ENCODE measurements at places on chromosomes 1 and 21.

- no peak for DNase-seq
Observed at GRCh38 chr1:246661451-246661850, 62.8 kb upstream of the SCCPDH start.

GRCh38 chr1:31501505-31501904 is 74.8 kb upstream of the TINAGL1 start:
- DNase-seq = no peak

DNA sequence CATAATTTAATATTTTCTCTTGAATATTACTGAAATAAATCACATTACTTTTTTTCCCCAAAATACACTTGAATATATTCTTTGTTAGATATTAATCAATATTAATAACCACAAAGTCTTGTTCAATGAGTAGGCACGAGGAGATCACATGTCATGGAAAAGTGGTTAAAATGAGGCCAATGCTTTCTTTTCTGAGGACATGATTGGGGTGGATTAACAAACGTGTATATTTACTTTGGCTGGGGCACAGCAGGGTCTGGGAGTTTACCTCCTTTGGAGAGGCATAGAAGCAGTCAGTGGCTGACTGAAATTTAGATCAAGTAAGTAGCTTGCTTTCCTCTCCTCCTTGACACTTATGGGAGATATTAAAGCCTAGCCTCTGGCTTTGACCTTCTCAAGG is 664.3 kb upstream of the B3GALT2 start:
- peak; percentile 5 for DNase-seq

GRCh38 chr1:61253059-61253735 is 170.8 kb downstream of the NFIA start:
- no peak for DNase-seq

DNA sequence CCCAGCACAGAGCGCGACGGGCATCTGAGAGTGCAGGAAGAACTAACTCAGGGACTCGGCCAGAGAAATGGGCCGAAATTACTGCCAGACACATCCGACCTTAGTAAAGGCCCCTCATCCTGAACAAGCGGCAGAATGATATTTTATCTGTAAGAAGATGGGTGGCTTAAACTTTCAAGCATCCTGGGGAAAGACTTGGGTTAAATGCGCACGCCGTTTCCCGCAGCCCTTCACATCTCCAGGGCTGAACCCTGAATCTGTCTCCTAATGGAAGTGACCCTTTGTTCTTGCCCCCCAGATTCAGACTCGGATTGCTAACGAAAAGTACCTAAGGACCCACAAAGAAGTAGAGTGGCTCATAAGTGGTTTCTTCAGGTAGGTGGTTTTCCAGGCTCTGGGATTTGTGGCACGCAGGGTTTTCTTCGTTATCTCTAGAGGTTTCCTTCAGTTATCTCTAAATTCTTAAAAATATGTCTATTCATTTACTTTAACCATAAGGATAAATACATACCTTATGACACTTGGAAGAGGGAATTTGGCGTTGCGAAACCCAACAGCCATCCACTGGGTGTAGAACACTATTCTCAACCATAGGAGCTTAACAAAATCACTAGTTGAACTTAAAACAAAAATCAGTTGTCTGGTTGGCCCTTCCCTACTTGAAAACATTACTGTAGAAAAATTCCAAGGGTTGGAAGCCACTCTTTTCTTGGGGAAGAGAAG is 627 bp downstream of the RIIAD1 start:
- no peak for DNase-seq

- DNase-seq = no peak
Observed at GRCh38 chr1:56148326-56149193, 430.8 kb downstream of the PLPP3 start.

- DNase-seq = no peak
Observed at GRCh38 chr1:115879977-115880376, 39.1 kb upstream of the NHLH2 start.

- no peak for DNase-seq
Observed at GRCh38 chr1:11298390-11299224, 25.6 kb downstream of the UBIAD1 start.

- no peak for DNase-seq
Observed at GRCh38 chr1:64828829-64829228, 84.0 kb downstream of the RAVER2 start.

DNA sequence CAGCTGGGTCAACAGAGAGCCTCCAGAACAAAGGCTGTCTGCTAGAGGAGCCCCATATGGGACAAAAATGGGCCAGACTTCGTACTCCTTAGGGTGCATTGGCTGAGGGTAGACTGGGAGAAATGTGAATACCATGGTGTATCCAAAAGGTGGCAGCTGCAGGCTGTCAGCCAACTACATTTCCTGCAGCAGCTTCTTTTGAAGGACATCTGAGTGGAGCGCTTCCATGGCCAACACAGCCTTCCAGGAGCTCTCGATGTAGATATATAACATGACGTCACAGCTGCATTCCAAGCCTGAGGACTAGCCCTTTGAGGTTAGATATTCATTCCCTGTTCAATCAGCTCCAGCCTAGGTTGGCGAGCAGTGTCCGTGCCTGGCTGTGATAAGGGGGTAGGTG is 107.7 kb downstream of the MAB21L3 start:
- DNase-seq = no peak

- DNase-seq = no peak
Observed at GRCh38 chr21:44870748-44871495, 2.6 kb downstream of the PTTG1IP start.

- no peak for DNase-seq
Observed at GRCh38 chr1:244362476-244362875, 89.2 kb downstream of the ADSS2 start.

DNA sequence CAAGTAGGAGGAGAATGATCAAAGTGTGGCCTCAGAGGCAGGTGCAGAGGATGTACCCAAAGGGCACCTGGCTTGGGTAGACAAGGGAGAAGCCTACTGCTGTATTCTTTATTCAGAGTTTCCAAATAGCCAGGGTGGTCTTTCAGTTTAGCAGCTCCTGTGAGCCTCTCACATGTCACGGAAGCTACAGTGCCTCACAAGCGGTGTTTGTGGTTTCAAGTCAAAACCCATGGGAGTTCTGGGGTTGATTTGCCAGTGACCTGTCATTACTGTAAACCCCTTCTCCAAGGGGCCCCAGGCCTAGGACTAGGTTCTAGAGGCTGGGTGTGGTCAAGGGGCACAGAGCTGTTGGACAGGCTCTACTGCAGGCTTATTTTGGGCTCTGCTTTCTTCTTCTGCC is 10.2 kb upstream of the IL10 start:
- no peak for DNase-seq

GRCh38 chr1:233209481-233209880 is 86.0 kb downstream of the PCNX2 start:
- no peak for DNase-seq

DNA sequence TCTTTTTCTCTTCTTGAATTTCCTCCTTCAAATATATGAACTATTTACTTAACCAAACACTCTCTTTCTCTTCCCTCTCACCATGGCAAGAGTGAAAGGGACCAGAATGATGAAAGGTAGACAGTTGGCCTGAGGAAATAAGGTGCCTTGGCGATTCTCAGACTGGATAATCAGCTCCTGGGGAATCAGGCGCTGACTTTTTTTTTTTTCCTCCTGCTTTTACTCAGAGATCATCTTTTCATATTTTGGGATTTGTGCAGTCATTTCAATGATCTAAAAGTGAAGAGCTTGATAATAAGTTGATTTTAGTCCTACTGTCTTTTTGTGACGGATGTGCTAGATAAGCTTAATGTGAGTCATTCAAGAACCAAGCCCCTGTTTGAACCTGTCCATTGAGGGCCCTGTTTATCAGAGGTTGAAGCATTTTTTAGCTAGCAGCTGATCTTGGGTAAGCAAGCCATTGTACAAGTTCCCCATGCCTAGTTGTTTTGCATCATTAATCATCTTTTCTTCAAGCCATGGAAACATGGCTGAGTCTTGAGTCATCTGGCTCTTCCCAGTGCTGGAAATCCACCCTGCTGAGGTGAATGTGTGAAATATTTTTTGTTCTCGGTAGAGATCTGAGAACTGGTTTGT is 40.8 kb downstream of the ITSN1 start:
- peak; percentile 91 for DNase-seq

DNA sequence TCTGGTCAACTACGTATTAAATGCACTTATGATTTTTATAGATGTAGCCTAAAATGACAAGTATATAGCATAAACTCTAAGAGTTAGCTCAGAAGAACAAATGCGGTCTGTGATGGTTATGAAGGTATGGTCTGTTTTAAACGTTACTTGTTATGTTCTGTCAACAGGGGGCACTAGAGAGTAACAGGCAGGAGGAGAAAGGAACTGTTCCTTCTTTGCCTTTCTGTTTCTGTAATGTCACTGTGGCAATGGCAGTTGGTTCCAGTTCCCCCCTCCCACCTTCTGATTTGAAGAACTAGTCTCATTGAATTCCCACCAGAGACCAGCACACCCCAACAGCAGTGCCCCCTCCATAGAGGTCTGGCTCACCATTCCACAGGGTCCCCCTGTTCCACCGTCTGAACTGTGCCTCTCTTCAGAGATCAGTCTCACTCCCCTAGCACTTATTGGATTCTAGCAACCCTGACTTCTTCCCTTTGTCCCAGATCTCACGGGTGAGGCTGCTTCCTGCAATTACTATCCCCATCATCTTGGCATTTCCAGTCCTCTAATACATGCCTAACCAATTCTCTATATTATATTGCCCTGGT is 14.0 kb downstream of the KRTAP24-1 start:
- no peak for DNase-seq

Measured in astrocyte of the cerebellum (primary cell).